ENCODE measurements at places on chromosomes 2 and 18. TPM values are rescaled to one million over a fixed set of nuclear protein-coding genes. Genes with fewer than 3 reads are reported as not detected.

Gene RBMS1
- total RNA-seq: 66.8 TPM

Gene MC2R
- total RNA-seq: not detected

Gene INO80D
- 18.7 TPM for total RNA-seq

Gene PAIP2B
- 1.8 TPM for total RNA-seq

Gene SH2D6
- 0.84 TPM for total RNA-seq

Gene PARD6G
- total RNA-seq: 8.2 TPM

GRCh38 chr2:156765043-156765442 lies 328.9 kb downstream of the GPD2 start:
- no peak for DNase-seq

GRCh38 chr18:56358608-56359280 lies 279.6 kb downstream of the TXNL1 start:
- peak; percentile 17 for DNase-seq

- no peak for DNase-seq
Observed at GRCh38 chr2:31286961-31287550, 53.1 kb downstream of the EHD3 start.

GRCh38 chr2:43980902-43981301 lies 14.9 kb downstream of the LRPPRC start:
- DNase-seq: no peak

GRCh38 chr2:82084679-82085392 lies 1780.3 kb upstream of the LRRTM1 start:
- no peak for DNase-seq

DNA sequence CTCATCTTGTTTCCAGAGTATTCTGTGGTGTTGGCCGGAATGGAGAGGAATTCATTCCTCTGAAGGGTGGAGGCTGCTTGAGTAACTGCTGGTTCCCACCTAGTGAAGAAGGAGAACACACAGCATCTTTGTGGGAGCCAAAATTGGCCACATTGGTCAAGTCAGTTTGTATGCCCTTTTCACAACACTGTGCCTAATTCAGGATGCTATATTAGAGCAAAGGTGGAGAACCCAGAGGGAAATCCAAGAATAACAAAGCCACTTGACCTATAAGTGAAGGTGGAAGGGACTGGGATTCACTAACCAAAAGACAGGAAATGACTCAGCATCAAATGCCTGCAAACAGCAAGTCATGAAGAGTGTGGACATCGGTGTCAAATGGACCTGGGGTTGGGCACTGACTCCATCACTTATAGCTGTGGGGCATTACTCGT lies 27.3 kb upstream of the MLPH start:
- DNase-seq: peak; percentile 97

DNA sequence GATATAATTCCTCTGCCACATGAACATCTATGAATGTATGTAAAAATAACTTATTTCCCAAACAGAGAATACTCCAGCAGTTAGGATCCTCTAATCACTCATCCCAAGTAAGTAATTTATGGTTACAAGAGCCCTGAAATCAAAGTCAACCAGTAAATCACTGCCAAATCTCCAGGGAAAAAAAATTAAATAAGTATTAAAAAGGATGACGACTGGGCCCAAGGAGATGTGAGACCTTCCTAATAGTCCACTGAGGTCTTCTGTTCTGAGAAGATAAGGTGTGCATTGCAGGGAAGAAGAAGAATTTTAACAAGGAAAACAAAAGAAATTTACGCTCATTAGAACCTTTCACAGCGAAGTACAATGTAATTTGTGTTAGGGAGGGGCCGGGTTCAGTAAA lies 28.0 kb upstream of the WDR75 start:
- no peak for DNase-seq

- no peak for DNase-seq
Observed at GRCh38 chr2:134218930-134219658, 34.8 kb upstream of the MGAT5 start.

- DNase-seq: no peak
Observed at GRCh38 chr2:45131587-45131986, 122.3 kb upstream of the SIX2 start.

GRCh38 chr2:133885847-133886246 lies 317.6 kb upstream of the NCKAP5 start:
- DNase-seq: peak; percentile 39

GRCh38 chr2:208945719-208946256 lies 478.1 kb upstream of the MAP2 start:
- DNase-seq: no peak

GRCh38 chr2:143524119-143524553 lies 394.9 kb downstream of the ARHGAP15 start:
- DNase-seq: no peak

GRCh38 chr2:102749938-102750337 lies 11.9 kb upstream of the TMEM182 start:
- no peak for DNase-seq

- DNase-seq: no peak
Observed at GRCh38 chr2:228838819-228839218, 432.3 kb downstream of the PID1 start.

DNA sequence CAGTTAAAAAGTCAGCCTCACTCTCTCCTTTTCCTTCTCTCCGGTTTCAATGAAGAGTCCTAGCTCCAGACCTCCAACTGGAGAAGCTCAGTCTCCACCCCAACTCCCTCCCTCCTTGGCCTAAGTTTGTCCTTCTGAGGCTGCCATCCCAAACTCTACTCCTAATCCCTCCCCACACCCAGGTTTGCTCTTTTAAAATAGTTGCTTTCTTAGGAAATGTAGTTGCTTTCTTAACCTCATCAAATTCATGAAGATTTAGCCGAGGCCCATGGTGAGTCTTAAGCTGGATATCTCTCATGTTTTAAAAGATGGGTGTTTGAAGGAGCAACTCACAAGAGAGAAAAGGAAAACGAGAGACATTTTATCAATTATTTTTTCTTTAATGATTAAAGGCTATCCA lies 937 bp upstream of the LANCL1 start:
- DNase-seq: peak; percentile 81

- no peak for DNase-seq
Observed at GRCh38 chr2:147547440-147547839, 297.4 kb upstream of the ACVR2A start.

DNA sequence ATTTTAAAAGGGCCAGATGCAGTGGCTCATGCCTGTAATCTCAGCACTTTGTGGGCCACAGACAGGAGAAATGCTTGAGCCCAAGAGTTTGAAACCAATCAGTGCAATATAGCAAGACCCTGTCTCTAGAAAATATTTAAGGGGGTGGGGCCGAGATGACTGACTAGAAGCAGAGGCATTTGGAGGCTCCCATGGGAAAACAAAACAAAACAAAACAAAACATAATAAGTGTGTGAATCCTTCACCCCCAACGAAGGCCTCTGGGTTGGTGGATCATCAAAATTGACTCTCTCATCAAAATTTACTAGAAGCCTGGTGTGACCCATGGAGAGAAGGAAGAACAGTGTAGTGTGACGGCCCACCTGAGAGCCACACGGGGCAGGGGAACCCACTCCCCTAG lies 560.9 kb downstream of the LRP1B start:
- no peak for DNase-seq

- DNase-seq: no peak
Observed at GRCh38 chr2:105141099-105141614, 100.4 kb upstream of the GPR45 start.

DNA sequence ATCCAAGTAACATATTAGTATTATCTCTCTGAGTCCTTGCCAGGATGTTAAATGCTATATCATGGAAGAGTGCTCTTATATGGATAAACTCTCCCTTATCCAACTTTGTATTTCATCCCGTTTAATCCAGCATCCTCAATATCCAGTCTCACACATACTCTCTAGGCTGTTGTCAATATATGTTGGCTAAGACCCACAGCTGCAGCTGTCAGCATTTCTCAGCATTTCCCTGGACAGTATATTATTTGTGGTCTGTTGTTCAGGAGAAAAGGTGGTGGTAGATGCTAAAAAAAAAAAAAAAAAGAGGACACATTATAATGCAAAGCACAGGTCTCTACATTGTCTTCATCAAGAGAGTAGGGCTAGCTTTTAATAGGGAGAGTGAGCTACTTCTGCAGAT lies 1368.0 kb upstream of the ZEB2 start:
- DNase-seq: no peak
